Muscle of arm (tissue), 14 donors: ENCODE measurements at places on chromosomes 7 and 10. TPM values are rescaled to one million over a fixed set of nuclear protein-coding genes. Genes with fewer than 3 reads are reported as not detected.

DNA sequence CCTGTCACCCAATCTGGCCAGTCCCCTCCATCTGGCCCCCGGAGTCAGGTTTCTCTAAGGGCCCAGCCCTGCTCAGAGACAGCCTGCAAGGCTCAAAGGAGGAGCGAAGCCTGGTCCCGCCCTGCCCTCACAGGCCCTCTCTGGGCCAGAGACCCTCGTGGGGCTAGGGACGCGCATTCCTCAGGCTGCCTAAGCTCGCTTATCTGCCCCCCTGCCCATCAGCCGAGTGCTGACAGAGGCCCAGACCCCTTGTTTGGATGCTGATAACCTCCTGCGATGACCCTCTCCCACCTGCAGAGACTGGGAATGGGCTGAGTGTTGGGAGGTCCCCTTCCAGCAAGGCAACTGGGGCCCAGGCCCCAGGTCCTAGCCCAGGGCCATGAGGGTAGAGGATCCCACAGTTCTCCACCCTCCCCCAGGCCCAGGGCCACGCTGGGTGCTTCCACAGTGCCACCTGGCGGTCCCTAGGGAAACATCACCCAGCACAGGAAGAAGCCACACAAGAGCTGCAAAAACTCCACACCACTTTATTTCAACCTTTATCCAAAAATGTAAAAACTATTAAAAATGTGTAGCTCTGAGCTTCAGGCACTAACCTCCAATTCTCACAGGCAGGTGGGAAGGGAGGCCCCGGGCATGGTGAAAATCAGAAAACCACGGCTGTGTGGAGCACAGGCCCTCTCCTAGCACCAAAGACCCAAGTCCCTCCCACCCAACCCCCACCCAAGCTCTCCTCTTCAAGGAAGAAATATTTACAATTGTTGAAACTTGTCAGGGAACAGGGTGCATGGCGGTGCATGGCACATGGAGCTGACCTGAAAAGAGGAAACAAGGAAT lies 2.2 kb downstream of the NPM3 start:
- peak; percentile 51 for DNase-seq

GRCh38 chr7:93407239-93407638 lies 167.3 kb downstream of the CALCR start:
- DNase-seq = no peak

C7orf33 gene
- polyA plus RNA-seq = 1.1 TPM

GRCh38 chr7:99287779-99288534 lies 15.3 kb downstream of the MYH16 start:
- DNase-seq = no peak

DNA sequence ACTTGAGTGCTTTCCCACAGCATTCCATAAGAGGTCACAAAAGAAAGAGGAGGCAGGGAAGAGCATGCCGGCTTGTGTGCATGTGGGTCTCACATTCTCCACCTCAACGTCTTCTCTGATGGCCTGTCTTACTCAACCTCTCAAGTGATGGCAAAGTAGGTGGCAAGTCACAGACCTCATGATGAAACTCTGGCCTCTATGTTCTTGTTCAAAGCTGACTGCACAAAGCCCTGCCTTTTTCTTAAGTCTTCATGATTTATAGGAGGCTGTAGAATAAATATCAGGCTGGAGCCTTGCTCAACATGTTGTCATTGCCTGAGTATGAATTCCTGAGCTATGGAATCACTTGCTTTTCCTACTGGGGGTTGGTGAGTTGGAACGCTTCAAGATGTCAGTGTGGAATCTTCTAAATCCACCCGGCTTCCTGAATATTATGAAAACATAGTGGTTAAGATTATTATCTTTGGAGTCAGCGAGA lies 213.6 kb upstream of the INHBA start:
- DNase-seq = peak; percentile 54

GRCh38 chr10:31723106-31723750 lies 205.4 kb downstream of the ARHGAP12 start:
- DNase-seq = no peak

BTBD16 gene
- polyA plus RNA-seq = 0.09 TPM

FAM13C gene
- polyA plus RNA-seq = not detected

OGDH gene
- polyA plus RNA-seq = 62.9 TPM

TUBAL3 gene
- polyA plus RNA-seq = 0.07 TPM

GRCh38 chr10:85317827-85318226 lies 989.4 kb downstream of the CCSER2 start:
- DNase-seq = no peak

- peak; percentile 80 for DNase-seq
These were observed 125.6 kb downstream of the CYP26A1 start for GRCh38 chr10:93199191-93199751.

GRCh38 chr10:55215699-55216098 lies 414.7 kb upstream of the PCDH15 start:
- no peak for DNase-seq

NODAL gene
- polyA plus RNA-seq = 0.24 TPM

GRCh38 chr7:48299580-48300169 lies 128.4 kb downstream of the ABCA13 start:
- peak; percentile 58 for DNase-seq

GRCh38 chr7:1970895-1971294 lies 261.9 kb downstream of the MAD1L1 start:
- no peak for DNase-seq

- no peak for DNase-seq
These were observed 146.5 kb downstream of the SFMBT2 start for GRCh38 chr10:7264313-7264756.

DNA sequence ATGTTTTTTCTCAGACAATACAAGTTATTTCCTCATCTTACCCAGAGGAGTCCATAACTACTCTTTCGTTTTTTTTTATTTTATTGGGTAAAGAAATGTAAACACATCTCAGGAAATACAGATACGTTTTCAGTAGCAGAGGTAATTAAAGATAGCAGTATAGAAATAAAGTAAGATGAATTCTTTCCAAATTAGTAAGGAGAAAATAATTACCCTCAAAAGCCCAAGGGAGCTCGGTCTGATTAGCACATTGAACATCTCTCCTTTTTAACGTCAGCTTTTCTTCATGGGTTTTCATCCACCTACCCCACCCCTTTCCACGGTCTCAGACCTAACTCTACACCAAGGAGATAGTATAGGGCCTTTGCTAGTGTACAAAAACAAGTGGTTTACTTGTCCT lies 294.2 kb downstream of the GRID1 start:
- no peak for DNase-seq

VCL gene
- polyA plus RNA-seq = 127 TPM

PHKG1 gene
- polyA plus RNA-seq = not detected

GRCh38 chr10:8453587-8453986 lies 399.1 kb downstream of the GATA3 start:
- peak; percentile 19 for DNase-seq

GRCh38 chr7:50621206-50621605 lies 56.0 kb upstream of the DDC start:
- no peak for DNase-seq

DNA sequence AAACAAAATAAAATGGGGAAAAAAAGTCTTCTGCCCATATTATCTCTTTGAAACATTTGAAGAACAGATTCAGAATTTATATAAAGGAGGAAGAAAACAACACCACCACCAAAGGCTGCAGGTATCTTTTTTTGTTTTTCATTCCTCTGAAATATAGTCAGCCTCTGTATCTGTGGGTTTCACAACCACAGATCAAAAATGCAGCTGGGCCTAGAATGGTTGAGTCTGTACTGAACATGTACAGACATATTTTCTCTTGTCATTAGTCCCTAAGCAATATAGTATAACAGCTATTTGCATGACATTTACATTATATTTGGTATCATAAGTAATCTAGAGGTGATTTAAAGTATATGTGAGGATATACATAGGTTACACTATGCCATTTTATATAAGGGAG lies 559.7 kb upstream of the LRRN3 start:
- DNase-seq = no peak

- DNase-seq = no peak
These were observed 153.2 kb downstream of the KLF6 start for GRCh38 chr10:3631701-3632330.

DNA sequence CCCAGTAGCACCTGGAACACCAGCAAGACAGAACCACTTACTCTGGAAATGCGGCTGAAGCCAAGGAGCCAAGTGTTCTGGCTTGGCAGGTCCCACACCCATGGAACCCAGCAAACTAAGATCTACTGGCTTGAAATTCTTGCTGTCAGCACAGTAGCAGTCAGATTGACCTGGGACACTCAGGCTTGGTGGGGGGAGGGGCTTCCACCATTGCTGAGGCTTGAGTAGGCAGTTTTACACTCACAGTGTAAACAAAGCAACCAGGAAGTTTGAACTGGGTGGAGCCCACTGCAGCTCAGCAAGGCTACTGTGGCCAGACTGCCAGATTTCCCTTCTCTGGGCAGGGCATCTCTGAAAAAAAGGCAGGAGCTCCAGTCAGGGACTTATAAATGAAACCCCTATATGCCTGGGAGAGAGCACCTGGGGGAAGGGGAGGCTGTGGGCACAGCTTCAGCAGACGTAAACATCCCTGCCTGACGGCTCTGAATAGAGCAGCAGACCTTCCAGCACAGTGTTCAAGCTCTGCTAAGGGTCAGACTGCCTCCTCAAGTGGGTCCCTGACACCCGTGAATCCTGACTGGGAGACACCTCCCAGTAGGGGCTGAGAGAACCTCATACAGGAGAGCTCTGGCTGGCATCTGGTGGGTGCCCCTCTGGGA lies 121.2 kb downstream of the MTERF1 start:
- DNase-seq = no peak

DNA sequence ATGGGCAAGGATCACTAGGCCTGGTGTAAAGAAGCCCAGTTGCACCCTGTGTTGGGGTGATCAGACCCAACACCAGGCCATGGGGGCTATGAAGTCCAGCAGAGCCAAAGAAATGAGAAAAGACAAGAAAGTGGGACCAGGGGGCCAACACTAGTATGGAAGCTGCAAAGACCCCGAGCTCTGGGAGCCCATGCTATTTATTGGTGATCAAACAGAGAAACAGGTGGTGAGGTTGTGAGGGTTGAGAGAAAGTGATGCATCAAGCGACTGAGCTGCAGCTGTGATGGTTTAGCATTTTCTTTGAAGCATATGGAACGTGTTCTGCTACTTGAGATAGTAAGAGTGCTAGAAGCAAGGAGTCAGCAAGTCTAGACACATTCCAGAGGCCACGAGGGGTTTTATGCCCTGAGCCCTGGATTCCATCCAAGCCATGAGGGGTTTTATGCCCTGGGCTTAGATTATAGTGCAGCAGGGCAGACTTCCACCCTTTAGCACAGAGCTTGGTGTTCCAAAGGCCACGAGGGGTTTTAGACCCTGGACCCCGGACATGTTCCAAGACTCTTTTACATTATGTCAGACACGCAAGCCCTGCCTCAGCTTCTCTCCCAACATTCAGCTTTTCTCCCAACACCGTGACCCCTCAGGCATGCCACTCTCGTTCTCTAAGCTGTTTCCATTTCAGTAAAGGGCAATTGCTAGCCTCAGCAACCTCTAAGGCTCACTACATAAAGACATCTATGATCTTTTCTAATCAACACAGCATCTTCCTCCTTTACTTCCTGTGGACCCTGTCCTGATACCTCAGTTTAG lies 43.1 kb upstream of the GPAM start:
- no peak for DNase-seq

DNA sequence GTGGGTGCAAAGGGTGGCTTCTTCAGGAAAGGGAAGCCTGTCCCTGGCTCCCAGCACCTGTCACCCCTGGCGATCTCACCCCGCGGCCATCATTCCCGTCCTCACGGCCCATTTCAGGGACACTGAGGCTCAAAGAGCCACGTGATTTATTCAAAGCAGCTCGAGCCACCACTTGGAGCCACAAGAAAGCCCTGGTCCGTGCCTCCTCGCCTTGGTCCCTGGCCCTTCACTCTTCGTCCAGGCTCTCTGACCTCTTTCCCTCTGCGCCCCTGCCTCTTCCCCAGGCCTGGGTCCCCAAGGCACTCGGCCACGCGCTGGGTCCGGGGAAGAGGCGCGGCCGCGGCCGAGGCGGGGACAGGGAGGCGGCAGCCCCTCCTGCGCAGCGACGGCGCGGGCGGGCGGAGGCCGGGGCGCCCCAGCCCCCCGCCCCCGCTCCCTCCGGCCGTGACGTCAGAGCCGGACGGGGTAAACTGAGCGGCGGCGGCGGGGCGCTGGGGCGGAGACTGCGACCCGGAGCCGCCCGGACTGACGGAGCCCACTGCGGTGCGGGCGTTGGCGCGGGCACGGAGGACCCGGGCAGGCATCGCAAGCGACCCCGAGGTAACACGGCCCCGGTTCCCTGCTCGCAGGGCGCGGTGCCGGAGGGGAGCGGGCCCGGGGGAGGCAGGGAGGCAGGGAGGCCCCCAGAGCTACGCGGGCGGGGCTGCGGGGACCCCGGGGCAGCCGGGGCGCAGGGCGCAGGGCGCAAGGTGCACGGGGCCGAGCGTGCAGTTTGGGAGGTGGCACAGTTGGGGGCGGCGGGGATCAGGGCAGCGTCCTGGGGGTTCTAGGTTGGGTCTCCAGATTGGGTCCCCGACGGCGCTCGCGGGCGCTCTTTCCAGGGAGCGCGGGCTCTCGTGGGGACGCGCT lies at the start of gene SLC18A2:
TSS of gene SLC18A2 (plus strand) at position 494 of the 909 bp plus-strand sequence. CDS start 580 bp downstream, outside the sequence.
- no peak for DNase-seq

PTN gene
- 121 TPM for polyA plus RNA-seq

DNA sequence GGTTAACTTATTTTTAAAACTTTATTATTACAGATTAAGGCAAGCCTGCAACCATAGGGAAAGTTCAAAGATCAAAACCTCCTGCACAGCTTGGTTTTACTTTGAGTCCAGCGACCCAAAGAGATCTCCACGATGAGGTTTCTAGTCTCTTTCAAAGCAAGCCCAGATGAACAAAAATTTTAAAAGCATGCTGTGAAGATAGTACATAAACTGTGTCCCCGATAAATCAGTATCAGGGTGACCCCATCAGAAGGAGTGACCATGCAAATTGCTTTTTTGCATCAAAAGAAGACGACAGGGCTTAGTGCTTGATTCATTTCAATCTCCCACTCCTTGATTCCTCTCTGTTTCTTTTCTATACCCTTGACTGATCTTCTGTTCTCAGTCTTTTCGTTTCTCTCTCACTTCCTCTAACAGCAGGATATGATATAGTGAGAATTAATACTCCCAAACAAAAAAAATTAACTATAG lies 16.0 kb upstream of the DNTT start:
- DNase-seq = no peak

- DNase-seq = no peak
These were observed 10.9 kb upstream of the ERCC6 start for GRCh38 chr10:49549640-49550346.

GRCh38 chr7:35792472-35792871 lies 8.4 kb upstream of the SEPTIN7 start:
- no peak for DNase-seq

GRCh38 chr7:17121671-17122070 lies 176.8 kb upstream of the AHR start:
- no peak for DNase-seq

PIP gene
- polyA plus RNA-seq = not detected

PITX3 gene
- polyA plus RNA-seq = 26.2 TPM

PRKG1 gene
- 47.4 TPM for polyA plus RNA-seq

DNA sequence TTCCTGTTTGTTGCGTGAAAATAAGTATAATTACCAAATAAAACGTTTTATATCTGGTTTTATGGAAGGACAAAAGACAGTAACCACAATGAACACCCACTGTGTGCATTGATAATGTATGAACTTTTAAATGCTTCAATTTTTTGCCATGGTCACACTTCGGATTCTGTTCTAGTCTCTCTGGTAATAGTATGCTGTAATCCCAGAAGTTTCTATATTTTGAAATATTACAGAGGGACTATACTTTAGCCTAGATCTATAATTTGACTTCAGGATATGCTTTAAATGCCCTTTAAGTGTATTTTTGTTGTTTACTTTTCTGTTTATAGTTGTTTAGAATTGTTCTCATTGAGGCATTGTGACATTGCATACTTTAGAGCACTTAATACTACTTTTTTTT lies 1.5 kb downstream of the ZNF518A start:
- no peak for DNase-seq

GRCh38 chr10:12420530-12421120 lies 71.3 kb downstream of the CAMK1D start:
- no peak for DNase-seq

GRCh38 chr10:44311563-44312051 lies 73.3 kb downstream of the CXCL12 start:
- DNase-seq = no peak
